ENCODE measurements at places on chromosomes 2 and 18.
A peak's percentile ranks its signal among the peaks of the same experiment; 100 is the strongest.

DNA sequence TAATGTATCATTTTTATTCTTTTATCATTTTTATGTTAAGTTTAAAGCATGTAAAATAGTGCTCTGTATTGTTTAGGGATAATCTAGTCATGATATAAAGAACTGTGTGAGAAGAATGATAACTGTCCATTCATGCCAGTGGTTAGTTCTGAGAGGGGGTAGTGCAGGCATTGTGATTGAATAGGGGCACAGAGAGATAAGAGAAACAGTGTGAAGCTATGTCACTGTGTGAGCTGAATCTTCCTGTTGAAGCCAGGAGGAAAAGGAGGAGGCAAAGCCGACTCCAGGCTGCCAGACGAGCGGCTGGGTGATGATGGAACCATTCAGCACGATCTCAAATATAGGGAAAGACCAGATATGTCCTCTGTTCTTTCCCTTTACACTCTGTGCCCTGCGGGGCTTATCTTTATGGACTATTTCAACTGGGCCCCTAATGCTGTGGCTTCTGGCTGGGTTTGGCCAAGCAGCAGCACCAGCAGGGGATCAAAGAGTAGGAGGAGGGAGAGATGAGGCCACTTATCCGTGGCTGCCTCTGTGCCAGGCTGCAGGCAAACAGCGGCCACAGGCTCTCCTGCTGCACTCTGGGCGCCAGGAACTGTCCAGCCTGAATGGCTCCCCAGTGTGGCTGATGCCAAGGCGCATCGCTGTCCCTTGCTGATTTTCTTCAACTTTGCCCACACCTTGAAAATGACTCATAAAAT, 128.0 kb downstream of the SPP2 start:
- DNase-seq, result no peak

DNA sequence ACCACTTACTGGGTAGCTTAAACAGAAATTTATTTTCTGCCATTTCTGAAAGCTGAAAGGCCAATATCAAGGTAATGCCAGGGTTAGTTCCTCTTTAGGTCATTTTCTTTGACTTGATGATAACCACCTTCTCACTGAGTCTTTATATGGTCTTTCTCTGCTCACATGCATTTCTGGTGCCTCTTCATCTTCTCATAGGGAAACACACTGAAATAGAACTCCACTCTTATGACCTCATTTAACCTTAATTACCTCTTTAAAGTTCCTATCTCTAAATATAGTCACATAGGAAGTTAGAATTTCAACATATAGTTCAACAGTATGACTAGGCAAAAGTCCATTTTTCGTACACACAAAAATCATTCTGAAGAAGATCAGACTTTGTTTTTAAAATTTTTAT, 616.8 kb upstream of the VRK2 start:
- no peak for DNase-seq

GRCh38 chr2:159902722-159903121, 104.7 kb upstream of the CD302 start:
- DNase-seq, result peak; percentile 43

DNA sequence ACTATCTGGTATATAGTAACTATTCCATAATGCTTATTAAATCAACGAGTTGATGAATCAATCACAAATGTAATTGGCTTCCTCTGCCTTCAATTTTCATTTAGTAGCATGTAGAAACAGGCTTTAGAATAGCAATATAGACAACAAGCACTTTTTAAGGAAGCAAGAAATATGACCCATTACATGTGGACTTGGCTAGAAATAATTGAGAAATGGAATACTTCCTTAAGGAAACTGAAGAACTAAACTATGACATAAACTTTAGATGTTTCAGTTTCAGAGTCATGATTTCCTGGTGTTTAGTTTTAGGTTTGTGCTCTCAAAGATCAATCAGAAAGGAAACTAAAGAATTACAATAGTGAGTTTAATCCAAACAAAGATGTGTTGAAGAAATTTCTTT, 443.8 kb downstream of the MBD2 start:
- no peak for DNase-seq

DNA sequence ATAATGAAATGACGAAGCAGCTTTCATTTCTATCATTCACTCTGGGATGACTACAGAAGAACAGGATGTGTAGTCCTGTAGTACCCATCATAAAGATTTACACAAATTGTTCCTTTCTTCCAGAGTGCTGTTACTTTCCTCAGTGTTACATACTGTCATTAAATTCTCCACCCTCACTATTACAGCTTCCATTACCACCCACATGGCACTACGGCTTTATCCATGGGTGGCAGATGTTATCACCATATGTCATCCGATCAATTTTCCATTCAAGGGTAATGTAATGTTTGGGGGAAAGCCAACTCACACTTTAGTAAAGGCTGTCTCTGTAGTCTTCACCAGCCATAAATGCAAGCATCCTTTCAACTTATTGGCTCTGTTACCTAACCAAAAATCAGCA, 7.1 kb upstream of the CSRNP3 start:
- DNase-seq, result peak; percentile 86

DNA sequence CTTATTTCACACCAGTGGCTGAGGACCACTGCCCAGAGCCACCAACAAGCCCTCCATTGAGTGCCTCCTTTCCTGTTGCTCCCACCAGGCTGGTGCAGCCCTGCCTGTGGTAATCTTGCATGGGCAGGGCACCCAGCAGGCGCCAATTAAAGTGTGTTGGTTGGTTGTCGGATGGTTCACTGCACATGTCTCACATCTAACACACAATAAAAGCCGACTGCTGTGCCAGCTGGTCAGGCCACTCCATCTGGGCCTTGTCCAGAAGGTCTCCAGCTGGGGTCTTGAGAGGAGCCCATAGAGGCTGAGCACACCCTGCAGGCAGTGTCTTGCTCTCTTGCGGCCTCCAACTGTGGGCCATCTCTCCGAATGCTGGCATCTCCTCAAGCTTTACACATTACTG, 494.8 kb upstream of the KLHL29 start:
- DNase-seq, result no peak

GRCh38 chr2:77602771-77603170, 80.6 kb upstream of the LRRTM4 start:
- no peak for DNase-seq

DNA sequence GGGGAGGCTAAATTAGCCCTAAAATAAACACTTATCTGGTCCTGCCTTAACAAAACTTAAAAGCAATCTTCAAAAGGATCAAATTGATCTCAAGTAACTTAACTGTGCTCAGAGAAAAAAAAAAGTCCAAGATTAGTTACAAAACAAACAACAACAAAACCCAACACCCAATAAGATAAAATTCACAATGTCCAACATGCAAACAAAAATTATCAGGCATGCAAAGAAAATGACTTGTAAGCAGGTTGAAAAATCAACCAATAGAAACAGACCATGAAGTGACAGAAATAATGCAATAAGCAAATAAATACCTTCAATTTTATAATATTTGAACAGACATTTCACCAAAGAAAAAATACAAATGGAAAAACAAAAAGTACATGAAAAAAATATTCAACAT, 4.0 kb upstream of the REEP1 start:
- no peak for DNase-seq

DNA sequence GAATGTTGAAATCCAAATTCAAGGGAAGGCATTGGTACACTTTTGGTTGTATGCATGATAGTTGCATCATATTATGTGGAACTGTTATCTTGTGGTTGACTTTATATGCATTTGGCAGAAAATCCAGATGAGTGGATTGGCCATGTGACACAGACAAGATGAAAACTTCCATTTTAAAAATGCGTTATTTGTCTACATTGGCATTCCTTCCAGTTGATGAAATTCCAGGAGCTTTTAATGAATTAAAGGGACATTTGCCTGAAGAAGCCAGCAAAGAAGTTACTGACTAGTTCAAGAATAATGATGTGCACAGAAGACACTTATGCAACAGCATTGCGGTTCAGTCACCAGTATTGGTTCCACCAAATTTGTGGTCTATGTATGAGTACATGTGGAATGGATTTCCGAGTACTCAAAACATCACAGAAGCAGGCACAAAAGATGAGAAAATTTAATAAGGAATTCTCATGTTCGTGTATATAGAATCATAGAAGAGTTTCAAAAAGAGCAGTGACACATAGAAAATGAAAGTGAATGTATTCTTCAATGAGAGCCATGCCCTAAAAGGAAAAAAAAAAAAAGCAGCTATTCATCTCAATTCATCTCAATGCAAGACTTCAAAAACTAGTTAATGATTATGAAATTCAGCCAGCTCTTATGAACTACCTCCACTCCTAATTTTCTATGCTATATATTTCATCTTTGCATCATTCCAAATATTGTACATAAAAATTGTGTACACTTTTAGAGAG, 232.1 kb downstream of the RBM43 start:
- DNase-seq, result no peak

GRCh38 chr2:7913974-7914373, 767.9 kb upstream of the ID2 start:
- DNase-seq, result no peak

DNA sequence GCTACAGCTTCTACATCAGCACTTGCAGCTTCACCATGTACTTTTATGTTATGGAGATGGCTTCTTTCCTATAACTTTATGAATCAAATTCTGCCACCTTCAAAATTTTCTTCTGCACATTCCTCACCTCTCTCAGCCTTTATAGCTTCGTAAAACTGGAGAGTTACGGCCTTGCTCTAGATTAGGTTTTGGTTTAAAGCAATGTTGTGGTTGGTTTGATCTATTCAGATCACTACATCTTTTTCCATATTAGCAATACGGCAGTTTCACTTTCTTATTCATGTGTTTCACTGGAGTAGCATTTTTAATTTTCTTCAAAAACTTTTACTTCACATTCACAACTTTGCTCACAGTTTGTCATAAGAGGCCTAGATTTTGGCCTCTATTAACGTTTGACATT, 242.9 kb upstream of the GYPC start:
- no peak for DNase-seq

GRCh38 chr2:3443506-3444084, 64.1 kb downstream of the TRAPPC12 start:
- DNase-seq, result no peak

GRCh38 chr2:19009510-19009909, 348.9 kb downstream of the OSR1 start:
- no peak for DNase-seq

GRCh38 chr2:25333981-25334380, 7.7 kb downstream of the DNMT3A start:
- DNase-seq, result no peak

DNA sequence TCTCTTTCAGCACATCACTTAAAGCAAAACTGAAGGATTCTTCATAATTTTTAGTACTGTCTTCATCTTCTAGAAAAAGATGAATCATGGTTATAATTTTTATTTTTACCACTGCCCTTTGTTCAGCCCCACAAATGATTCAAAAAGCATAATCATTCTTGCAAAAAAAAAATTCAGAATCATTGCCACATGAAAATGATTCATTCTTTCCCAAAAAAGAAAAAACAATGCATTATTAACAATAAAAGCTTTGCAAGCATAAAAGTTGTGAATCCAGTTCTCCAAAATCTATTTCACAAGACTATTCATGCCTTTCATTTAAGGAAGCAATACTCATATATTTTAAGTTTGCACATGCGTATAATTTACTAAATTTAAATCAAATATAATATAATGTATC, 204.8 kb downstream of the RBM43 start:
- no peak for DNase-seq

GRCh38 chr2:172249986-172250385, 147.3 kb upstream of the DLX2 start:
- DNase-seq, result no peak

GRCh38 chr2:204110338-204110741, 173.8 kb downstream of the ICOS start:
- no peak for DNase-seq

DNA sequence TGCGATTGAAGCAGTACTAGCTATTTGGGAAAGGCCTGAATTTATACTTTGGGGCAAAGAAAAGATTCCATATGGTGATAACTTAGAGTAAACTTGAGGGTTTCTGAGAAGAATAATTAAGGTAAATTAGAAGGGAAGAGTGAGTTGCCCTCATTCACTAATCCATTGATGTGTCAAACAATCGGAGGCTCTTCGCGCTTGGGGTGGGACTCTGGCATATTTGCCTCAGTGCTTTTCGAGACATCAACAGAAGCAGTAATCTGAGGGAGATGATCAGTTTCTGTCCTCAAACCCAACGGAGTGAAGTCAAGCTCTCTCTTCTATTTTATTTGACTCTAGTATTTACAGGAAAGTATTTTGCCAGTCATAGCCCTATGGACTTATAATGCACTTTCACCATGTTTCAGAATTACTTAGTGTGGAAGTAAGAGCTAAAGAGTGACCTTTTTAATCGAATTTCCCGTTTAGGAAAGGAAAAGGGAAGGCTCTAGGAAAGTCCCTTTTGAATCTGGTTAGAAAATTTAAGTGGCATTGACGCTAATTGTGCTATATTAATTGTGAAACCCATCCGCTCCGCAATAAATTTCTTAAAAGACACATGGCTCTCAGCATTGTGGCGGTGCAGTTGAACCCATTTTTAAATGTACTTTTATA, 1.3 kb downstream of the RAB10 start:
- no peak for DNase-seq

DNA sequence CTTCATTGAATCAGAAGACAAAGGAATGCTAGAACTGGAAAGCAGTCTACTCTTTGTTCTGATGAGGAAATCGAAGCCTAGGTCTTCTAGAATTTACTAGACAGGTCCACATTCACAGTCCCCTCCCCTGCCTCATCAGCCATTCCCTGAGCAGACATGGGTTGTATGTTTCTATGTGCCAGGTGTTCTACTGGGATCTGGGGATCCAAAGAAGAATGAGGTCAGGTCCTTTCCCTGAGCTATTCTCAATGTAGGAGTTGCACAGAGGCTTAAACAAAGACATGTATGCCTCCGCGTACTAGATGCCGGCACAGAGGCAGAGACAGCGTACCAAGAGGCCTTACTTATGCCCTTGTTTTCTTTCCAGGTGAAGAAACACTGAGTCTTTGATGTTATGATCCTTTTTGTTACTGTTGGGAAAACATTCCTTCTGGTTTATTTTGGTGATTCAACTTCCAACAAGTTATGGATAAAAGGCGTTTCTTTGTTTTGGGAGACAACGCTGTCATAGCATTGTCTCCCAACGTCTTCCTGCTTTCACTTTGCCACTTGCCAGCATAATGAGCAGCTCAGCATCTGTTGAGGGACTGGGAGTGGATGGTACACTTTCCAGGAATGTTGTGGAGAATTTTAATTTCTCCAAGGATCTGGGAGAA, 174.4 kb downstream of the ALPK2 start:
- DNase-seq, result no peak

DNA sequence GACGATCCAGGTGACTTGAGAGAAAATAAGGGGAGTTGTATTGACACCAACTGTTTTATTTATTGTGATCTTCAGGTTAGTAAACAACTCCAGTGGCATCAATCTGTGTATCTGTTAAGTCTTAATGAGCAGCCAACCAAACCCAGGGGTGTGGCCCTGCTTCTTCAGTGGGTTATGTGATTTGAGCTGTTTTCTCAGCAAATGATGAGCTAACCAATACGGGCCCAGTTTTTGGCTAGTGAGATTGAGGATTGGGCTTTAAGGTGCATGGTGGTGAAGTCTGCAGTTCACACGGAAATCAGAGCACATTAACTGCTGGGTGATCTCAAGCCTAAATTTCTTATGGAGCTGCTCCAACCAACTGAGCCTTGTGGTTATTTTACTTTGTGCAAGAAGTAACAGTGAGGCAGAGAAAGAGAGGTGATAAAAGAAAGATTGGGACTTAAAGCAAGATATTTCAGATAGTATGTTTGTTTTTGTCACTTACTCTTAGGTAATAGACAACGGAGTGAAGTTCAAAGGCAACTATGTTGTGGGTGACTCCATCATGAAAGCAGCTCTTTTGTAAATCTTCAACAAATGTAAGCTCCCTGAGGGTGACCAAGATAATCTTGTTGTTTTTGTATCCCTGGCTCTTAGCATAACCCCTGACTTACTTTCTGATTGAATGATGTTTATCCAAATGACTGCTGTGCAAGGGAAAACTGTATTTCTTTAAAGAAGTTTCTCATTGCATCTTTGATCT, 2.4 kb downstream of the MTCL1 start:
- DNase-seq, result peak; percentile 41

All from NCI-H748 treated with DMSO at 0.1 percent for 48 hours (cell line).